ENCODE measurements at places on chromosomes 7 and 10. TPM values are rescaled to one million over a fixed set of nuclear protein-coding genes. Genes with fewer than 3 reads are reported as not detected.

The TNRC18 gene
- total RNA-seq, result 61.3 TPM

DNA sequence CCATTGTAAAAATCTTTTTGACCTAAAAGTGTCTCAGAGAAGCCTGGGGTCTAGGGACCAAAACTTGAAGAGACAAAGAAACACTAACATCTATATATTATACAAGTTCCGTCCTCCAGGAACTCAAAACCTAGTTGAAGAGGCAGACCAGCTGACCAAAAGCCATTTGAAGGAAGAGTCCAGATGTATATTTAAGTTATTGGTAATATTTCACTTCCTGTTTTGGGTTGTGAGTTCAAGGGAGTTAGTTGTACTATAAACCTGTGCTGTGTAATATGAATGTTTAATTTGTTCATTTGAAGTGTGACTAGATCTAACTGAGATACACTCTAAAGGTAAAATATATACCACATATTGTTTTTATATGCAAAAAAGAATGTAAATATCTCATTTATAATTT lies 45.0 kb downstream of the CDK1 start:
- no peak for DNase-seq

The CC2D2B gene
- total RNA-seq, result 0.36 TPM

- peak; percentile 59 for DNase-seq
Observed at GRCh38 chr10:102342458-102342857, 53.0 kb upstream of the NFKB2 start.

GRCh38 chr10:115295213-115295805 lies 202.1 kb downstream of the ATRNL1 start:
- DNase-seq, result no peak

- no peak for DNase-seq
Observed at GRCh38 chr7:69693042-69693441, 94.8 kb downstream of the AUTS2 start.

GRCh38 chr7:36075561-36075960 lies 77.5 kb upstream of the EEPD1 start:
- no peak for DNase-seq

GRCh38 chr7:143395187-143396149 lies 13.2 kb downstream of the EPHA1 start:
- DNase-seq, result peak; percentile 88

GRCh38 chr7:128890306-128891109 lies 20.0 kb downstream of the KCP start:
- peak; percentile 83 for DNase-seq

The PKD1L1 gene
- under 0.01 TPM for total RNA-seq

GRCh38 chr7:143393267-143394041 lies 12.3 kb downstream of the ZYX start:
- DNase-seq, result peak; percentile 72

DNA sequence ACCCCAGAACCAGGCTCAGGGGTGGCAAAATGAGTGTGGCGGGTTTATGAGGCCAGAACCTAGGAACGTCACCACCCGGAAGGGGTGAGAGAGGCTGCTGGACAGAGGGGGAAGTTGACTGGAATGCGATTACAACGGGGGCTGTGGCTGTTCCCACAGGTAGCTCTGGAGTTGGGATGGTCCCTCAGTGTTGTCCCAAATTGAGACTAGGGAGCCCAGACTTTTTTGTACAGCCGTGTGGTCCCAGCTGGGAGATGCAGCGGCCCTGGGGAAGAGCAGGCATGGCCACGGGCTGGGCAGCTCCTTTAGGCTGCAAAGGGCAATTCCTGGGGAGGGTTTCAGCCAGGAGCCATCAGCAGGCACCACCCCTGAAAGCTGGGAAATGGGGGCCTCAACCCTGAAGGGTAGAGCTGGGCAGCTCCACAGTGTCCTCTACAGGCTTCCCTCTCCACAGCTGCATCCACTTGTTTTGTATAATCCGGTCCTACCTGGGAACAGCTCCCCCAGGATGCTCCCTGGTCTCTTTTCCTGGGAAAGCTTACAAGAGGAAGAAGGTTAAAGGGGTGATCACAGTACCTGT lies 11.0 kb upstream of the GDF10 start:
- DNase-seq, result no peak

DNA sequence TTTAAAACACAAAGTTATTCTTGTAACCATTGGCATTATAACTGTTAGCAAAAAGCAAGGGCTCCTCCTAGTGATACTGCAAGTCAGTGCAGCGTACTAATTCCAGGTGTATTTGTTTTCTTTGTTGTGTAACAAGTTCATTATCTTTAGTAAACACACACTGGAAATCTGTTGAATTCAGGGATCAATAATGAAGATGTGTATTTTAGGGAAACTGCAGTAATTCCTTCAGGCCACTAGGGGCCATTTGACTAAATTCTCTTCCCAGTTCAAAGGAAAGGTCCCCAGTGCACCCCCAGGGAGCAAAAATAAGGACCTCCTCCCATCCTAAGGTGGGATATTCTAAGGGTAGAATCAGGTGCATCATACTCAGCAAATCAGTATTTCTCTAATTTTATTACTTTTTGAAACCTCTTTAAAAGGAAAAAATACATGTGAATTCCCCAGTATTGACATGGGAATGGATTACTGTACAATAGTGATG lies 158.6 kb upstream of the LYZL1 start:
- DNase-seq, result peak; percentile 58

The ANKRD22 gene
- under 0.01 TPM for total RNA-seq

GRCh38 chr7:127375631-127376030 lies 16.9 kb downstream of the ZNF800 start:
- DNase-seq, result no peak

The TMEM184A gene
- under 0.01 TPM for total RNA-seq

- DNase-seq, result no peak
Observed at GRCh38 chr7:16839646-16840045, 34.8 kb upstream of the AGR2 start.

The PLCE1 gene
- 6.2 TPM for total RNA-seq

The CALML5 gene
- total RNA-seq, result not detected

The WNT8B gene
- not detected for total RNA-seq

GRCh38 chr7:100119970-100120732 lies 717 bp downstream of the CNPY4 start:
- DNase-seq, result peak; percentile 96

DNA sequence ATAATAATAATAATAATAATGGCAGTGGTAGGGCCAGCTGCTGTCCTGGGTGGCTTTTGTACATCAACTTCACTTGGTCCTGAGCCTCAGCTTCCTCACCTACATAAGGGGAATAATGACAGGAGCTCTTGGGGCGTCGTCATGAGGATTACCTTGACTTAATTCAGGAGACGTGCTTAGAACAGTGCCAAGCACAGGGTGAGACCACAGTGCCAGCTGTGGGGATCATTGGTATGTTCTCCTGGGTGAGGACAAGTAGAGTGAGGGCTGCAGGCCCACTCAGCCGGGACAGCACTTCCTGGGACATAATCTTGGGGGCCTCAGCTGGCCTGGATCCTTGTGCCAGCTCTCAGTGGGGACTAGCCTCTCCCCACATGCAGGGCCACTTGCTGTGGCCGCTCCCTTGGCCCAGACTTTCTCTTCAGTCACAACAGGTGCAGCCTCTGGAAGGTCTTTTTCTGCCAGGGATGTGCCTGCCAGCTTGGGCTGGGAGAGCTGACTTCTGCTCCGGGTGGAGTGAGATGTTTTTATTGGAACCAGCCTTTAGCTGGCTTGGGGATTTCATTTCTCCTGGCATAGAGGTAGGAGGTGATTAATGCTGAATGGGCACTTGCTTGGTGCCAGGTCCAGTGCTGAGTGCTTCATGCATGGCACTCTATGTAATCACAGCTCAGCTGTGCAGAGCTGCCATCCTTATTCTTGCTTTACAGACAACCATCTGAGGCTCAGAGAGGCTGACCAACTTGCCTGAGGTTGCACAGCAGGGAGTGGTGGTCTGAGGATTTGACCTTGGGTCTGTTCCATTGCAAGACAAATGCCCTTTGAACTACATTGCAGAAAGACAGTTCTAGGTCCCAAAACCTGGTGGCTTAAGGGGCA lies 45.3 kb downstream of the TSPAN15 start:
- DNase-seq, result peak; percentile 65

The ZPBP gene
- not detected for total RNA-seq

- DNase-seq, result no peak
Observed at GRCh38 chr10:106935978-106936451, 228.5 kb downstream of the SORCS1 start.

The EBLN1 gene
- not detected for total RNA-seq

The SPAG6 gene
- not detected for total RNA-seq

Measured in osteoblast (primary cell).